Daoy (cell line): ENCODE measurements at places on chromosomes 3 and 15.

- DNase-seq = no peak
Observed at GRCh38 chr3:45562027-45562426, 32.5 kb upstream of the LIMD1 start.

DNA sequence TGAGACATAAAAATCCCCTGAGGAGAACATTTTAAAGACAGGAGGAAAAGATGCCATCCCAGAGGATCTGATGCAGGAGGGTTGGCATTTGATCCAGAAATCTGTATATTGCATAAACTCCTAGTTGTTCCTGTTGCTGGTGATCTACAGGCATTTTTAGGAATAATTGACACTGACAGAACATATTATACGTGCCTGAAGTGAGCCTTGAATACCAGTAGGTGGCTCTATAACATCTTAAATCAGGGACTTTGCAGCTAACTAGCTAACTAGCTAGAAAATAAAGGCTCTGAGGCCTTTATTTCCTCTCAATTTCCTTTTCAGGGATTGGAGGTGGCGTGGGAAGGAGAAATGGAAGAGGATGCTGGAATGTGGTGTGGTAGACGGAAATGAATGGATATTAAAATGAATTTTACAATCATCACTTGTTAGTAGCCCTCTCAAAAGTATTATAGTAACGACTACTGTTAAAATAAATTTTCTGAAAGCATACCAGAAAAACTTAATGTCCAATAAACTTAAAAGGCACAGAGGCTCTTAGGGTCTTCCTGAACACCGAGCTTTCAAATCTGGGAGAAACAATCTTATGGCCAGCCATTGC lies 73.8 kb upstream of the ZBED2 start:
- peak; percentile 57 for DNase-seq

GRCh38 chr3:189108067-189108466 lies 63.7 kb upstream of the TPRG1 start:
- no peak for DNase-seq

GRCh38 chr3:101638261-101638745 lies 38.6 kb downstream of the ZBTB11 start:
- DNase-seq = no peak
